ENCODE measurements at places on chromosomes 5 and 9. TPM values are rescaled to one million over a fixed set of nuclear protein-coding genes. Genes with fewer than 3 reads are reported as not detected.

DNA sequence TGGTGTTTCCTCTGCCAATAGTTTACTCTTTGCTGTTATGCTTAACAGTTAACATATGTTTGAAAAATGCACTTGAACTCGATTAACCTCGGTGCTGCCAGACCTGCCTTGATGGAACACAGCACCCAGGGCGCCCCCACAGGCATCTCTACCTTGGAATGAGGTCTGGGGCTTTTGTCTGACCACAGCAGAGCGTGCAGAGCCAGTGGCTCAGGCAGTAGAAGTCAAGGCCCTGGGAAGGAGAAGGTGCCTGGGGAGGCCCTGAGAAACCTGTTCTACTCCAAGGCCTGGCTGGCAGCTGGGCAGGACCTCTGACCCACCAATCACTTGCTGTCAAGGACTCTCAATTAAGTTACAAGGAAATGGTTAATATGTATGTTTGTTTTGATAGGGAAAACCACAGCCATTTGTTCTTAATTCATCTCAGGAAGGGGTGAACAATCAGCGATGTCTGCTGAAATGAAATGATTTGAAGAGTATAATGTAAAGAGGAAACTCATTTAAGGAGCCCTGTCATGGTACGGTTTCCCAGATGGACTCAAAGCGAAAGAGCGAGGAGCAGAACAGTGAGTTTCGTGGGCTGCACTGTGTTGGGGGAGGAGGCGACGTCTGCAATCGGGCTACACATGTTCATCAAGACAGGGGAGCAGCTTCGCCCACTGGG lies 21.9 kb downstream of the MACROH2A1 start:
- no peak for DNase-seq

DNA sequence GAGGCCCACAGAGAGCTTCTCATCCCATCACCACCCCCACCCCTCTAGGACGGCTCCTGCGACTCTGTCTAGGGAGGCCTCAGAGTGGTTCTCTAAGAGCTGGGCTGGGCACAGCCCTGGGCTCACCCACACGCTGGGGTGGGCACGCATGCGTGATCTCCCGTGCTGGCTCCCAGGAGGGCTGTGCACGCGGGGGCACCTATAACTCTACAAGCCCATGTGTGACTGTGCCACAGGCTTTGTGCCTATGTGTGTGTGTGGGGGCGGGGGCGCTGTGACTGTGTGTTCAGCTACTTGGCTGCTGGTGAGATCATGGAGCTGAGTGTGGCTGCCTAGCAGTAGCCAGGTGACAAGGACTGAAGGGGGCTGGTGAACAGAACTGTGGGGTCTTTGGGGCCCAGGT lies 32.2 kb downstream of the NDUFA8 start:
- DNase-seq = no peak

- DNase-seq = no peak
Measured at GRCh38 chr9:17888066-17888465, 309.2 kb downstream of the SH3GL2 start.

GRCh38 chr5:41270423-41271251 lies 57.3 kb upstream of the C6 start:
- DNase-seq = peak; percentile 75

GRCh38 chr5:127101533-127101932 lies 28.2 kb upstream of the C5orf63 start:
- no peak for DNase-seq

DNA sequence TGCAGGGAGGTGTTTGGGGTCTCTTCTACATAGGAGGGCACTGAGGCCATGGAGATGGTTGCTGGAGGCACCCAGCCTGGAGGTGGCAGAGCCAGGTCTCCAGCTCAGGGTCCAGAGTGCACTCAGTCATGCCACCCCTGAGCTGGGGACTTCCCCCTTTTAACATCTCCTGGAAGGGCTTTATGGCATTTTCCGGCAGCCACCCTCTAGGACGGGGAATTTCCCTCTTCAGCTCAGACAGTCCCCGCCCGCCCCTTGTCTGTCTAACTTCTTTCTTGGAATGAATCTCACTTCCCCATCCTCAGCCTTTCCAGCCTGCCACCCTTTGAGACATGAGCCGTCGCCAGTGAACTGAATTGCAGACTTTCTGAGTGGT lies 49.9 kb downstream of the COL15A1 start:
- peak; percentile 74 for DNase-seq

DNA sequence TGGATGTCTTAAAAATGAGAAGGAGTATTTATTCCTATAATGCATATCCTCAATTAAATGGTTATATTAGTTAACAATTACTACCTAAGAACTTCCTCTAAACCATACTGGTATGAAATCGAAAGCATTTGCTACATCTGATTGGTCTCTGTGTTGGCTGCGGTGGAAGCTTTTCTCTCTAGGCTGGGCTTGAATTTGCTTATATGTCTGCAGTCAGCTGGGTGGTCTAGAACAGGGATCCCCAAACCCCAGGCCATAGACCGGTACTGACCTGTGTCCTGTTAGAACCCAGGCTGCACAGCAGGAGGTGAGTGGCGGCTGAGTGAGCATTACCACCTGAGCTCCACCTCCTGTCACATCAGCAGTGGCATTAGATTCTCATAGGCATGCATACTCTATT lies 112.3 kb downstream of the TLE4 start:
- no peak for DNase-seq

DNA sequence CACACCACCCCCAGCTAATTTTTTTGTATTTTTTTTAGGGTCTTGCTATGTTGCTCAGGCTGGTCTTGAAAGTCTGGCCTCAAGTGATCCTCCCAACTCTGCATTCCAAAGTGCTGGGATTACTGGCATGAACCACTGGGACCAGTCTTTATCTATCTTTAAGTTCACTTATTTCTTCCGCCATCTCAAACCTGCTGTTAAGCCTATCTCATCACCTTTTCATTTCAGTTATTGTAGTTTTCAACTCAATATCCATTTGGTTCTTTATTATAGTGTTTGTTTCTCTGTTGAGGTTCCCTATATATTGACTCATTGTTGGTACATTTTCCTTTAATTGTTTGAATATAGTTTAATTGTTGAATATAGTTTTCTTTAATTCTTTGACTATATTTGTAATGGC lies 48.1 kb downstream of the GALNT12 start:
- DNase-seq = no peak

DNA sequence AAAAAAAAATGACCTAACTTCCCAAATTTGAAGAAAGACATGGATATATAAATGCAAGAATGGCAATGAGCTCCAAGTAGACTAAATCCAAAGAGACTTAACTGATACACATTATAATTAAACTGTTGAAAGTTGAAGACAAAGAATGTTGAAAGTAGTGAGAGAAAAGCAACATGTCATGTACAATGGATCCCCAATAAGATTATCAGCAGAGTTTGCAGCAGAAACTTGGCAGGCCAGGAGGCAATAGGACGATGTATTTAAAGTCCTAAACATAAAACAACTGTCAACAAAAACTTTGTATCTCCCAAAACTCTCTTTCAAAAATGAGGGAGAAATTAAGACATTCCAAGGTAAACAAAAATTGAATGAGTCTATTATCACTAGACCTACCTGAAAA lies 8.6 kb upstream of the DIRAS2 start:
- no peak for DNase-seq

IDNK gene
- 14.1 TPM for total RNA-seq

FAM153A gene
- total RNA-seq = not detected

PRSS3 gene
- total RNA-seq = 1.5 TPM

CNTFR gene
- total RNA-seq = not detected

SCGB3A1 gene
- not detected for total RNA-seq

All from A172 (cell line).